RCC 7860 (cell line): ENCODE measurements at places on chromosomes 1 and 21.

DNA sequence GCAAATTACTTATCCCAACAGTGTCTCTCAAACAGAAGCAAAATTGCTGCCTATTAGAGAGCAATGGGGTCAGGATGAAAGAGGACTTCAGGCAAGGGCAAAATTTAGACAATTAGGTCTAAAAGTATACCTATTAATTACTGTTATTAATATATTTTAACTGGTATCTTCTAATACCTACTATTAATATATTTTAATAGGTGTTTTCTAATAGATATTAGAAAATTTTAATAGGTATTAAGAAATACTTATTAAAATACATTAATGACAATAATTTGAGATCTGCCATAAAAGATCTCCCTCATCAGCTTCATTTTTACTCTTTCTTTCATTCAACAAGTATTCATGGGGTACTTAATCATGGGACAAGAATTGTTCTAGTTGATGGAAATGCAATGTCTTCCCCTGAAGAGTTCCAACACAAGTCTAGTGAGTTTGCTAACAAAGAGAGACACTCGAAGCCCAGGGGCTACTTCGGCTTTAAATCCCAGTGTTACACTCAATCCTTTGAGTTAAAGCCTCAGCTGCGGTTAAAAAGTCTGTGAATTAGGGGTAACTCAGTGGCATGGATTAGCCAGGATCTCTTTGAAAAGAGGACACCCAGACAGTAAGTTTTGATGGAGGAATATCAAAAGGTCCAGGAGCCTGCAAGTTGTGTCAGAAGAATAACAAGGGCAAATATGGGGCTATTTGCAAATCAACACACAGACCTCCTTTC, 44.1 kb downstream of the STYXL2 start:
- no peak for DNase-seq

- no peak for DNase-seq
Observed at GRCh38 chr1:225225681-225226080, 202.2 kb downstream of the LBR start.

DNA sequence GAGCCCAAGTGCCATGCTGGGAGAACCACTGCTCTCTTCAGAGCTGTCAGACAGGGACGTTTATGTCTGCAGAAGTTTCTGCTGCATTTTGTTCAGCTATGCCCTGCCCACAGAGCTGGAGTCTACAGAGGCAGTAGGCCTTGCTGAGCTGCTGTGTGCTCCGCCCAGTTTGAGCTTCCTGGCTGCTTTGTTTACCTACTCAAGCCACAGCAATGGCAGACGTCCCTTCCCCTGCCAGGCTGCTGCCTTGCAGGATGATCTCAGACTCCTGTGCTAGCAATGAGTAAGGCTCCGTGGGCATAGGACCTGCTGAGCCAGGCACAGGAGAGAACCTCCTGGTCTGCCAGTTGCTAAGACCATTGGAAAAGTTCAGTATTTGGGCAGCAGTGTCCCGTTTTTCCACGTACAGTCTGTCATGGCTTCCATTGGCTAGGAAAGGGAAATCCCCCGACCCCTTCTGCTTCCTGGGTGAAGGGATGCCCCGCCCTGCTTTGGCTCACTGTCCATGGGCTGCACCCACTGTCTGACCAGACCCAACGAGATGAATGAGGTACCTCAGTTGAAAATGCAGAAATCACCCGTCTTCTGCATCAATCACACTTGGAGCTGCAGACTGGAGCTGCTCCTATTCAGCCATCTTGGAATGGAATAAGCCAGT, 31.9 kb downstream of the CYP4B1 start:
- DNase-seq = no peak

DNA sequence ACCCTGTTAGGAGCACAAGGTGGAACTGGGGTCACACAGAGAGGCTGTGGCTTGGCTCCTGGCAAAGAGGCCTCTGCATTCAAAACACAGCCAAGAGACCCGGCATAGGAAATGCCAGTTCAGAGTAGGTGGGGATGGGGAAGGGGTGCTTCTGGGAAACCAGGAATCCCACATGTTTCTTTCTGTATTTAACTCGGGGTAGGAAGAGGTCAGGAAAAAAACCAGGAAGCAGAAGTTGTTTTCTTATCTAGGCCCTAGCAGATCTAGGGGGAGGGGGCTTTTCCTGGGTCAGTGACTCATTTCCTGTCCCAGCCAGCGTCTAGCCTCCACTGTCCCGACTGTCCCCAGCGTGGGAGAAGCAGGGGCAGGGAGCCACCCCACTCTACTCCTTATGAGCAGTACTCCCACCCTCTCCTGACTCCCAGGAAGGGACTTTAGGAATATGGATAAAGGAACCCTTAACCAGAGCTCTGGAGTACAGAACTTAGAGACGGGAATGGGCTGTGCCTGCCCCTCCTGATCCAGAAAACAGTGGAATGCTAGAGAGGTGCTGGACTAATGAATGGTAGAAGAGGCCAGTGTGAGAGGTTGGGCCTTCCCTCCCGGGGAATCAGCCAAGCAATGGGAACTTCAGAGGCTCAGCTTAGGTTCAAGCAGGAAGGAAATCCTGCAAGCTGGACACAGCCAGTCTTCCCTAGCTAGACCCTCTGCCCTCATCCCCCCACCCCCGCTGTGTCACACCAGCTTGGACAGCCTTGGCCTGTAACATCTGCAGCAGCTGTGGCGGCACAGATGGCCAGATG, 5.7 kb downstream of the FHL3 start:
- DNase-seq = peak; percentile 82

DNA sequence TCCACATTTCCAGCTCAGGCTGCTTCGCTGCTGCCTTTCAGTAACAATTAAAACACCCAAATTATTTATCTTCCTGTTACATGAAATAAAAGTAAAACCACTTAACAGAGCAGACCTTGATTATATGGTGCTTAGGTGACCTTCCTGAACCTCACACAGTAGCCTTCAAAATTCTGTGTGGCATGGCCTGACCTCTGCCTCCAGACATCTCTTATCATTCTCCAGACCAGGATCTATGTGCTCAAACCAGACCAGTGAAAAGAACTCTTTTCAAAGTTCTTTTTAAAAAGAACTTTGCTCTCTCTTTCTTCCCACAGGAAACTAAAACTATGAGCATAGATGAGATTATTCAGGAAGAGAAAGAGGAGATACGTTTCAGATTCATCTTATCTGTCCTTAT, 37.8 kb downstream of the KIAA0319L start:
- no peak for DNase-seq

DNA sequence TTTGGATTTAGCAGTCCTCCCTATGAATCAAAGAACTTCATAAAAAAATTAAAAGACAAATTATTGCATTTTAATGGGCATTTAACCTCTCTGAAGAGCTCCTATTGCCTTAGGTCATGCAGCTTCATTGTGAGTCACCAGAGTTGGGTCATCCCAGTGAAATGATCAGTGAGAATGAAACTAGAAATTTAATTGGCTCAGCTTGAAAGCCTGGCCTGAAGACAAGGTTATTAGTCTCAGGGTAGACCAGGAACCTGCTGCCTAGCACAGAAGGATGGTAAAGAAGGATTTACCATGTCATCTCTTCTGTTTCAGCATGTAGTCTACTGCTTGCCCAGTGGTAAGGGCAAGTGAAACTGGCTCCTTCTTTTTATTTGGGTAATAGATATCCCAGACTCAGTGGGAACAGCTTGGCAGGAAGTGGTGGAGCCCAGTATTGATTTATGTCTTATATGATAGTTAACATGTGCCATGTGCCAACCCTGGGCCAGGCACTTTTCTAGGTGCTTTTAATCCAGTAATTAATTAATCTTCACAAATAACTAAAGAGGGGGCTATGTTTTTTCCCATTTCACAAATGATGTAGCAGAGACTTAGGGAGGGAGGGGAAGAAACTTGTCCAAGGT, 23.6 kb downstream of the LAMC2 start:
- DNase-seq = peak; percentile 79

GRCh38 chr1:46180082-46180616, 3.9 kb upstream of the P3R3URF start:
- peak; percentile 31 for DNase-seq

- no peak for DNase-seq
Observed at GRCh38 chr1:40058097-40058452, 17.5 kb downstream of the CAP1 start.
